Endothelial cell (in vitro differentiated cells): ENCODE measurements at places on chromosomes 4 and X. TPM values are rescaled to one million over a fixed set of nuclear protein-coding genes. Genes with fewer than 3 reads are reported as not detected.

RGN gene
- total RNA-seq: 0.54 TPM

EBP gene
- 66.0 TPM for total RNA-seq

CPEB2 gene
- total RNA-seq: 14.9 TPM

DNA sequence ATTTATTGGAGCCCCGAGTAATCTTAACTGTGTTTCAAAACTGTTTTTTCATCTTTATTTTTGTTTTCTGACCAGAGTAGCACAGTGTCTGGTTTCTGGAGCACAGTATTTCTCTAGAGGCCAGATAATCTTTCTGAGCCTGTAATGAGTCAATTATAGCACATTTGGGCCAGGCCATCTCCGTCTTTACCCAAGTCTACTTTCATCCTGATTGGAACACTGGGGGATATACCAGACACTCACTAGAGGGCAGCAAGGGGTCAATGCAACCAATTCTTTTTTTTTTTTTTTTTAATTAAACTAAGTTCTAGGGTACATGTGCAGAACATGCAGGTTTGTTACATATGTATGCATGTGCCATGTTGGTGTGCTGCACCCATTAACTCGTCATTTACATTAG, 282.0 kb downstream of the ARHGAP24 start:
- peak; percentile 30 for DNase-seq

DNA sequence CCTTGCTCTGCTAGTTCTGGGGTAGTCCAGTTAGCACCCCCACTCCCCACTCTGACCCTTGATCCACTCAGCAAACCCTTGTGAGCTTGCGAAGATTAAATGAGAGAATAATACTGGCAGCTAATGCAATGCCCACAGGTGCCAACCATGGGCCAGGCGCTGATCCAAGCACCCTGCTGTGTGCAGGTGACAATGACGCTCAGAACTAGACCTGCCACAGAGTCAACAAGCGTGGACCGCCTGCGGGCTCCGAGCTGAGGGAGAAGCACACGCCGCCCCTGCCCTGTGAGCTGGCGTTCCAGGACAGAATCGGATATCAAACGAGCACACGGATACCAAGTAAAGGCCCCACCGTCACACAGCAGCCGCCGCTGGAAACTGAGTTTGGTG, 129.2 kb downstream of the FAM53A start:
- DNase-seq: no peak

GRCh38 chr4:13089659-13089998, 394.5 kb downstream of the RAB28 start:
- no peak for DNase-seq

DNA sequence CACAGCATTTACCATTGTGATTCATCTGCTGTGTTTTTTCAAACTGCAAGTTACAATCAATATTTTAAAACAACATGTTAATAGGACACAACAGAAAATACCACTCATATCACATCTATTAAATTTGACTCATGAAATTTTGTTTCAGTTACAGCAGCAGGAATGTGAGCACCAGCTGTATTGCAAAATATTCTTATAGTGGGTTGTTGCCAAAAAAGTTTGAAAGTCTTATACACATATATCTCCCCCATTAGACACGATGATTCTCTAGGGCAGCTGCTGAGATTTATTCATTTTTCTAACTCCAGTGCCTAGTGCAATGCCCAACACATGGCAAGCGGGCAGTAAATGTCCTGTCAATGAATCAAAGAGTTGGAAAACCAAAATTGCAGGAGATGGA, 26.6 kb upstream of the NKX3-2 start:
- DNase-seq: no peak

GRCh38 chr4:147786031-147786430, 54.1 kb downstream of the ARHGAP10 start:
- DNase-seq: no peak

DNA sequence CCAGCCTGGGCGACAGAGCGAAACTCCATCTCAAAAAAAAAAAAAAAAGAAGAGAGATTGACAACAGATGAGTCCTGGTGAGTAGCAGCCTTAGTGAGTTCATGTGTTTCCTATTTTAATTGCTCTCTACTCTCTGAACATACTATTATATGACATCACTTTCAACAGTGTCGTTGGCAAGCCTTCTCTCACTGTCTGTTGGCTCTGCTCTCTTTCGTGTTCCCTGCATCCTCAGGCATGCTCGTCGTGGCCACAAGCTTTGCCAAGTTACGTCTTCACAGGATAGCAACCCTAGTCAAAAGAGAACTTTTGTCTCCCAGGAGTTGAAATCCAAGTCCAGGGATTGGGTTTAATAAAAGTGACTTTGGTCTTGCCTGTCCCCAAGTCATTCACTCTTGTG, 117.1 kb upstream of the EGFL6 start:
- DNase-seq: no peak

DNA sequence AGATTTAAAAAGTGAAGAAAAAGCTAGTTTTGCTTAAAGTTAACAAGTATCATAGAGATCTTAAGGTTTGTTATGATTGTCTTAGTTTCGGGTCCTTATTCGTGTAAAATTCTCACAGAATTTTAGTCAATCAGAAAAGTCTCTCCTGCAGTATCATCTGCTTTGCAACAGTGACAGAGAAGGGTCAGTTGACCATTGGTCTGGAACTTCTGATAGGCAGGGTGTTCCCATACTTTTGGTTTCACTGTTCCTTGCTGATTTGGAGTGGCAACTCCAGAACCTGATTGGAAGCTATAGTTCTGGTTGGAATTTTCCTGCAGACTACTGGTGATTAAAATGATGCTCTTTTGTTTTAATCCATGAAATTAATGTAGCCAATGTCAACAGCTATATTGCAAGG, 1.8 kb downstream of the IL15 start:
- DNase-seq: no peak

DNA sequence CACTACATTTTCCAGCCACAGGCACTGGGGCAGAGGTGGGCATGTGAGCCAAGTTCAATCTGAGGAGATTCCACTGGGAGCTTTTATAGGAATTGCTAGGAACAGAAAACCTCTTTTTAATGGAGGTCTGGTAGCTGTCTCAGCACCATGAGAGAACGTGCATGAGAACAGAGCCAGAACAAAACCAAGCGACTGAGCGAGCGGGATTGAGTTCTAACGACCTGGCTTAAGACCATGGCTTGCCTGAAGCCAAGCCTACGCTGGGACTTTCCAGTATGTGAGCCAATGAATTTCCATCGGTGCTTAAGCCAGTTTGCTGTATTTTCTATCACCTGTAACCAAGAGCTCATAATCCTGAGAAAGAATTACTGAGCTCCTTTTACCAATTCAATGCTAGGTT, 183.7 kb downstream of the NR3C2 start:
- no peak for DNase-seq
